ENCODE measurements at places on chromosomes 3 and 15.

- DNase-seq = no peak
Observed at GRCh38 chr3:124774841-124775402, 44.7 kb downstream of the UMPS start.

DNA sequence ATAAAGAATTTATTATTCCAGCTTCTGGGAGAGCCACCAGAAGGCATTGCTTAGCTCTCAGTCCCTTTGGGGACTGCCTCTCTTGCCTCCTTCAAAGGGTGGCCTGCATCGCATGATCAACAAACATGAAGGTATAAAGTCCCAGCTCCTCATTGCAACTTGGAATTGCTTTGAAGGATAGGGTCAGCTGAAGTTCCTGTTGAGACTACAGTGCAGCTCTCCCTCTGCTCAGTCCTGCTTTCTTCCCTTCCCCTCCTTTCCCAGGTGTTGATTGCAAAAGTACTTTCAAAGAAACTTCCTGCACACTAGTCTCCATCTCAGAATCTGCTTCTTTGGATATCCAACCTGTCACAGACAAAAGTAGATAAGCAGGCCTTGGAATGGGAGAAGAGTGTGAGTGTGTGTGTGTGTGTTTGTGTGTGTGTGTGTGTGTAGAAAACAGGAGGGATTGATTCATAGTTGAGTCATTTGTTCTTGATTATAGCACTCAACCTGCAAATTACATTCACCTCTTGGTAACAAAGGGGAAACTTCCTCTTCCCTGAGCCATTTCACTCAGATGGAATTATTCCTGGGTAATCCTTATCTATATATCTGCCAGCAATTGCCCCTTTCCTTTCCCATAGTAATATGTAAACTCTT lies 13.7 kb downstream of the CCR8 start:
- DNase-seq = no peak

- no peak for DNase-seq
Observed at GRCh38 chr15:27820722-27821121, 278.4 kb downstream of the OCA2 start.

- DNase-seq = no peak
Observed at GRCh38 chr3:65503776-65504175, 534.9 kb downstream of the MAGI1 start.

- no peak for DNase-seq
Observed at GRCh38 chr3:88896026-88896425, 211.4 kb upstream of the EPHA3 start.

GRCh38 chr15:38559636-38560307 lies 4.8 kb downstream of the RASGRP1 start:
- DNase-seq = no peak

DNA sequence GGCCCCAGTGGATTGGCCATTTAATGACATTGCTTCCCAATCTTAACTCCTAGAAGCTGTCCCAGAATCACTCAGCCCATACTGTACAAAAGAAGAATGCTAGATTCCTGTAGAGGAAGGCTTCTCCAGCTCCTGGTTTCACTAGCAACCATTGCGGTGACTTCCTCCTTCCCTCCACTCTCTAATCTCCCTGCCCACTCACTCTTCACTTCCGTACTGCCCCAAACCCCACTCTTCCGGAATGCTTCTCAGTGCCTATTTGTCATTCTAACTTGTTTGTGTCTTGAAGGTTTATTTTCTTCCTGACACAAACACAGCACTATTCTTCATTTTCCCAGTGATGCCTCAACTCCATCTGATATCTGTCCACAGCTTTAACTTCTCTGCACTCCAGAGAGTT lies 97.1 kb upstream of the SPATA16 start:
- DNase-seq = no peak

DNA sequence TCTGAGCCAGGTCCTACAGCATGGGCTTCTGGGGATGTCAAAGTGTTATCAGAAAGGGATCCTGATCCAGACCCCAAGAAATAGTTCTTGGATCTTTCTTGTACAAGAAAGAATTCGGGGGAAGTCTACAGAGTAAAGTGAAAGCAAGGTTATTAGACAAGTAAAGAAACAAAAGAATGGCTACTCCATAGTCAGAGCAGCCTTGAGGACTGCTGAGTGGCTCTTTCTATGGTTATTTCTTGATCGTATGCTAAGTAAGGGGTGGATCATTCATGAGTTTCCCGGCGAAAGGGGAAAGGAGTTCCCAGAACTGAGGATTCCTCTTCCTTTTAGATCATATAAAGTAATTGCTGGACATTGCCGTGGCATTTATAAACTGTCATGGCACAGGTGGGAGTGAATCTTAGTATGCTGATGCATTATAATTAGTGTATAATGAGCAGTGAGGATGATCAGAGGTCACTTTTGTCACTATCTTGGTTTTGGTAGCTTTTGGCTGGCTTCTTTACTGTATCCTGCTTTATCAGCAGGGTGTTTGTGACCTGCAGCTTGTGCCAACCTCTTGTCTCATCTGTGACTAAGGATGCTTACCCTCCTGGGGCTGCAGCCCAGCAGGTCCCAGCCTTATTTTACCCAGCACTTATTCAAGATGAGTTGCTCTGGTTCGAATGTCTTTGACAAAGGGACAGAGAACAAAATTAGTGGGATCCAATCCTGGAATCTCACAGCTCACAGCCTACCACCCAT lies 41.0 kb downstream of the CRYGS start:
- no peak for DNase-seq

DNA sequence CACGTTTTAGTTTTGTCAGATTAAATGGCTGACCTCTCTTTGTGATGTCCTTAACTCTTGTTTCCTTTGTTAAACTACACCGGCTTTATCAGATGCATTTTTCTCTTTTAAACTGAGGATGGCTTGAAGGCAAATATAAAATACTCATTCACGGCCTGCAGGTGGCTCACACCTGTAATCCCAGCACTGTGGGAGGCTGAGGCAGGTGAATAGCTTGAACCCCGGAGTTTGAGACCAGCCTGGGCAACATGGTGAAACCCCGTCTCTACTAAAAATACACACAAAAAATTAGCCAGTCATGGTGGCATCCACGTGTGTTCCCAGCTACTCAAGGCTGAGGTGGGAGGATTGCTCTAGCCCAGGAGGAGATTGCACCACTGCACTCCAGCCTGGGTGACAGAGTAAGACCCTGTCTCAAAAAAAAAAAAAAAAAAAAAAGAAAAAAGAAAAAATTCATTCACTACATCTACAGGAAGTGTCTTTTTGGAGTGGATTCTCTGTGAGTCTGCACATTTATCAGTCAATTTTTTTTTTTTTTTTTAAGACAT lies 34.7 kb upstream of the SACM1L start:
- no peak for DNase-seq

- no peak for DNase-seq
Observed at GRCh38 chr15:69562116-69562515, 109.5 kb downstream of the RPLP1 start.

GRCh38 chr3:124201786-124202185 lies 209.9 kb upstream of the ROPN1 start:
- DNase-seq = no peak

DNA sequence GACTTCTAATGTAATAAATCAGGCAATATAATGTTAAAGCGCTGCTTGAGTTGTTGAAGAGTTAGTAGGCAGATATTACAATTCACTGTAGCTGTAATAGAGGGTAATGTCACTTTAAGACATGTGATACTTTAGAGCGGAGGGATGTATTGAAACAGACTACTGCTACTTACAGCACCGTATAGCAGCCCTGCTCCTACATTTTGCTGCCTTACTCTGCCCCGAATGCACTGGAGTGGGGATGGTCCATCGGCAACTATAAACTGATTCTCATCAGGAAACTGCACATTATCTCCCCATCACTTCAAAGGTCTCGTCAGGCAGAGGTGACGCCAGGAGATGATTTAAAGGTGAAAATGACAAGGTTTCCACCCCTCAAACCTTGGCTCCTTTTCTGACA lies 349.7 kb upstream of the SUCLG2 start:
- no peak for DNase-seq

- DNase-seq = no peak
Observed at GRCh38 chr15:91498046-91498748, 355.3 kb upstream of the SLCO3A1 start.

GRCh38 chr3:49295489-49296058 lies 18.5 kb upstream of the C3orf62 start:
- no peak for DNase-seq

GRCh38 chr15:95168951-95169431 lies 937.6 kb downstream of the MCTP2 start:
- DNase-seq = no peak

- no peak for DNase-seq
Observed at GRCh38 chr3:61899700-61900462, 338.5 kb downstream of the PTPRG start.

- DNase-seq = no peak
Observed at GRCh38 chr3:38650248-38650951, 913 bp upstream of the SCN5A start.

- DNase-seq = no peak
Observed at GRCh38 chr3:31423482-31423881, 109.2 kb upstream of the STT3B start.
